Gastrocnemius medialis (tissue), 4 donors: ENCODE measurements at places on chromosomes 12 and 14. TPM values are rescaled to one million over a fixed set of nuclear protein-coding genes. Genes with fewer than 3 reads are reported as not detected.

Gene RFLNA
- 0.22 TPM for total RNA-seq

Gene BMP4
- 8.0 TPM for total RNA-seq

GRCh38 chr12:49548822-49549648, 10.2 kb downstream of the KCNH3 start:
- H3K27ac ChIP-seq, result no peak overlapping the region
- DNase-seq, result no peak
- H3K36me3 ChIP-seq, result no peaks in the 10 kb centered on the region
- peaks cover 25% of the 10 kb centered on the region for H3K4me1 ChIP-seq
- peak overlapping the region; percentile 48 for H3K4me3 ChIP-seq

DNA sequence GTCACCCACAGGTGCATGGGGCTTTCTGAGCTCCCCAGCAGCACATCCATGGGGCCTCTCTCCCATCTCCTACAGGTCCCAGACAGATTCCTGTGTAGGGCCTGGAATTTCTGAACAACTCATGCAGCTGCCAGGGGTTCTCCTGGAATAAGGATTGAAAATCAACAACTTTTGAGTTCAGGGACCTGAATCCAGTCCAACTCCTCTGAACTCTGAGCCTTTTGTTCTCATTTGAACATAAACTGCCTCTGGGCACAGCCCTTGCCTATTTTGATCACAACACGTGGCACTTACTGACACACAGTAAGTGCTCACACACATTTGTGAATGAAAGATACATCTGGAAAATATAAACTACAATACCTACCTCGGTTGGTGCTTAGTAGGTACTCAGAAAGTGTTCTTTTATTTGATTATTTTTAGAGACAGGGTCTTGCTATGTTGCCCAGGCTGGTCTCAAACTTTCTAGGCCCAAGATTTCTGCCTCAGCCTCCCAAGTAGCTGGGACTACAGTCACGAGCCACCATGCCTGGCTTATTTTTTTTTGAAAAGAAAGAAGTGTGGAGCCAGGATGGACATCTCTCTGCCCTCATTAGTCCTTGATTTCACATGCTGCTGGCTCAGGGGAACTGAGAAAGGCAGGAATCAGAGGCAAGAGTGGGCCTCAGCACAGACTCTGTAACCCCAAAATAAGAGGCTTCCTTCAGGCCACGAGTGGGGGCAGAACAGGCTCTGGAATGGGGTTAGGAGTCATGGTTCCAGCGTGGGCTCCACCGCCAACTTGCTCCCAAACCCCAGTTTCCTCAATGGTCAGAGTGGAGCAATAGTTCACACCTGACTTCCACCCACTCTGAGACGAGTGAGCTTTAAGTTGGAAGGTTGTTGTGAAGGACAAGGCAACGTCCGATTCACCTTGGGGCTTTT, 27.0 kb downstream of the SYNE3 start:
- H3K36me3 ChIP-seq, result no peaks in the 10 kb centered on the region
- H3K27me3 ChIP-seq, result no peaks in the 10 kb centered on the region
- H3K27ac ChIP-seq, result peak overlapping the region; percentile 88
- no peak for DNase-seq

GRCh38 chr12:122215771-122216170, 10.1 kb downstream of the DIABLO start:
- no peaks in the 10 kb centered on the region for H3K27me3 ChIP-seq
- H3K36me3 ChIP-seq, result peaks cover 98% of the 10 kb centered on the region

DNA sequence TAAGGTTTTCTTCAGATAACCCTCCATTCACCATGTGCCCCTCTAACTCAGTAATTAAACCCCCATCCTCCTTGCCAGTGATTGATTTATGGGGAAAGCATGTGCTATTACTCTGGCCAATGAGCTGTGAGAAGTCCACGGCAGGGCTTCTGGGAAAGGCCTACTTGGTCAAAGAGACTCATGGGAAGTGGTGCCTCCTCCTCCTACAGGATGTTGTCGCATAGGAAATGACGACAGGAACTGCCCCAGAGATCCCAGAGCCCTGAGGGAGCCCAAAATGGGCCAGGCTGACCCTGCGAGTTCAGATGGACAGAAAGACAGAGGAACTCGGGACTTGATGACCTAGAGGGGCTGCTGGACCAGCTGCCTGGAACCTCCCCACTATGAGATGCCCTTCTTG, 938.1 kb upstream of the TMEM132C start:
- no peaks in the 10 kb centered on the region for H3K4me1 ChIP-seq
- DNase-seq, result no peak
- H3K36me3 ChIP-seq, result no peaks in the 10 kb centered on the region
- H3K27me3 ChIP-seq, result no peaks in the 10 kb centered on the region
- H3K27ac ChIP-seq, result no peak overlapping the region

- H3K4me1 ChIP-seq, result no peaks in the 10 kb centered on the region
- H3K36me3 ChIP-seq, result no peaks in the 10 kb centered on the region
- no peak for DNase-seq
Observed at GRCh38 chr14:32142754-32143437, 58.9 kb upstream of the RNU6-7 start.

DNA sequence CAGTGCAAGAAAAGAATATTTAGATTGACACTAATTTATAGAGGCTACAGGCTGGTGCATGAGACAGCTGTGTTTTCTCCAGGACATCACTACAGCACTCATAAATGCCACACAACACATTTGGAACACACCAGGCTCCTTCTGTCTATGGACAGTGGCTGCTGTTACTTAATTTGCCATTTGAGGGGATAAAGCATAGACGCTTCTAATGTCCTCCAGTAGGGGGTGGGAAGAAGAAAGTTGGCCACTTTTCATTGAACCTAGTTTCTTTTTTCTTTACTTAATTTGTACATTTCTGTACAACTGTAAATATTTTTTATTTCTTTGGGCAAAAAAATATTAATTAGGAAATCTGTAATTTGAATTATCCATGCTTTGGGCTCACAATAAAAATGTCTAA, 12.4 kb upstream of the RTN1 start:
- no peaks in the 10 kb centered on the region for H3K36me3 ChIP-seq
- H3K27ac ChIP-seq, result no peak overlapping the region
- H3K4me3 ChIP-seq, result no peak overlapping the region
- H3K27me3 ChIP-seq, result no peaks in the 10 kb centered on the region
- no peaks in the 10 kb centered on the region for H3K4me1 ChIP-seq
